ENCODE measurements at places on chromosomes 12 and 14. TPM values are rescaled to one million over a fixed set of nuclear protein-coding genes. Genes with fewer than 3 reads are reported as not detected.

GRCh38 chr12:22406627-22407026, 72.1 kb upstream of the ST8SIA1 start:
- H3K4me1 ChIP-seq, result no peaks in the 10 kb centered on the region
- H3K27me3 ChIP-seq, result no peaks in the 10 kb centered on the region
- no peak overlapping the region for H3K27ac ChIP-seq
- DNase-seq, result no peak

- no peak overlapping the region for H3K27ac ChIP-seq
- no peak overlapping the region for H3K4me3 ChIP-seq
- no peaks in the 10 kb centered on the region for H3K27me3 ChIP-seq
- DNase-seq, result no peak
- peaks cover 4% of the 10 kb centered on the region for H3K36me3 ChIP-seq
Observed at GRCh38 chr12:19886639-19887064, 447.4 kb downstream of the AEBP2 start.

DNA sequence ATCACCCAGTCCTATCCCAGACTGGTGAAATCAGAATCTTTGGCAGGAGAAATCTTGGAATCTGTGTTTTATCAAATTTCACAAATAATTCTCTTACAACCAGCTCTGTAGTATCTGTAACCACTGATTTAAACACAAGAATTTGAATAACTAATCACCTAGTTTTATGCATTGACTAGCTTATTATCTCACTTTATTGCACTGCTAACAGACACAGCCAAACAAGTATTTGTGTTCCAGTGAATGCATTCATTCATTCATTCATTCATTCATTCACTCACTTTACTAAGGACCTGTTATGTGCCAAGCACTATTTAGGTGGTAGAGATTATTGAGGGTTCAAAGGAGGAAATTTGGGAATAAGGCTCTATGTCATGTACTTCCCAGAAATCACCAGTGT, 16.2 kb downstream of the LRRC74A start:
- no peaks in the 10 kb centered on the region for H3K27me3 ChIP-seq
- DNase-seq, result no peak
- no peak overlapping the region for H3K4me3 ChIP-seq
- no peak overlapping the region for H3K27ac ChIP-seq
- H3K36me3 ChIP-seq, result peaks cover 3% of the 10 kb centered on the region
- H3K4me1 ChIP-seq, result peaks cover 4% of the 10 kb centered on the region

The KRT73 gene
- total RNA-seq, result not detected

The RFX4 gene
- 52.1 TPM for total RNA-seq
